ENCODE measurements at places on chromosomes 4 and X.

GRCh38 chrX:53684415-53685192 is 1.9 kb downstream of the HUWE1 start:
- DNase-seq, result no peak

DNA sequence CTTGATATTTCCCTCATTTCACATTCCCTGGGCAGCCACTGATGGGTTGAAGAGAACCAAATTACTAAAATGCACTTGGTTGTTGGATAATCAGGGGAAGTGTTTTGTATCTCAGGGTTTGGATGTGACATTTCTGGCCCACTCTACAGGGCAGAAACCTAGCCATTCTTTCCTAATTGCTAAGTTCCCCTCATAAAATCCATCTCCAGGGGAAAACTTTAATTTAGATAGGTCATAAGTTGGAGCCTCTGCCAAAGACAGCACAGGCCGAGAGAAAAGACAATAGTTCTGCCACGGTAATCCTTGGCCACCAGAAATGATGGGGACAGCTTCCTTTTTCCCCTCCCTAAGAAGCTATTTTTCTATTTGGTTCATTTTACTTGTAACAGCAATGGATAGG is 192.7 kb upstream of the C1QTNF7 start:
- DNase-seq, result no peak

DNA sequence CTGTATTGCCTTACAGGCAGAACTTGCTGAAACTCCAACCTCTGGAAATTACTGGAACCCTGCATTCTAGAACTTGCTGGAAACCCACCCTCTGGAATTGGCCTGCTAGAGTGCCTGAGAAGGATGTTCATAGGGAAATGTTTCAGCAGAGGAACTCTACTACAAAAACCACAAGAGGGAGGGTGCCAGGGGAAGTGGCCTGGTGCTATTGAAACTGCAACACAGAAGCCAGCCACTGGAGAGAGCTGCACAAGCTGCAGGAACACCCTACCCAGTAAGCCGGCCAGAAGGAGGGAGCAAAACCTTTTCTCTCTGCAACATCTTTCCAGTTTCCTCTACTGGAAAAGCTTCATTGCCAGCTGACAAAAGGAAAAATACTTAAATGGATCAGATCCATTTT is 2.5 kb upstream of the BRWD3 start:
- DNase-seq, result peak; percentile 53

DNA sequence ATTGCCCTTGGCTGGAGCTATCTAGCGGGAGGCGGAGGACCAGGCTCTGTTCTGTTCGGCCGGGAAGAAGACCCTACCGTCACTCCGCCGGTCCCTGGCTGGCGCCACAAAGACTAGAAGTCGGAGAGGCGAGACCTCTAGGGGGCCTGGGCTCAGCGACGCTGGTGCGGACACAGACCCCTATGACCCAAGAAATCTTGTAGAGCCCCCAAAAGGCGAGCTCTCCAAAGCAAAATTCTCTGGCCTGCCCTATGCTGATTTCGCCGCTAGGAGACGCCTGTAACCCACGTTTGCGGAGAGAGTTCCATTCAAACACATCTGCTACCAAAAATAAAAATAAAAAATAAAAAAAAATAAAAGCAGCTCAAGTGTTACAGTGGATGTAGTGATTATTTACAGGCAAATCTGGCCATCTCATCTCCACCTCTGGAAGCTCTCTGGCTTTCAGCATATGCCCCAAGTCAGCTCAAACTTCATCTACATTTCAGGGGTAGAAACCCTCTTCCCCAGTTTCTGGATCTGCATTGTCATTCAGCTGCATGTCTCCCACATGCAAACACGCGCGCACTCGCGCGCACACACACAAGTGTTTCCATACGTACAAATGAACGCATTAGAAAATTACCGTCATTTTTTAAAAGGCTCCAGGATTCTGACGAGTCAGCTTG is 2.4 kb upstream of the PCDH10 start:
- peak; percentile 46 for DNase-seq

DNA sequence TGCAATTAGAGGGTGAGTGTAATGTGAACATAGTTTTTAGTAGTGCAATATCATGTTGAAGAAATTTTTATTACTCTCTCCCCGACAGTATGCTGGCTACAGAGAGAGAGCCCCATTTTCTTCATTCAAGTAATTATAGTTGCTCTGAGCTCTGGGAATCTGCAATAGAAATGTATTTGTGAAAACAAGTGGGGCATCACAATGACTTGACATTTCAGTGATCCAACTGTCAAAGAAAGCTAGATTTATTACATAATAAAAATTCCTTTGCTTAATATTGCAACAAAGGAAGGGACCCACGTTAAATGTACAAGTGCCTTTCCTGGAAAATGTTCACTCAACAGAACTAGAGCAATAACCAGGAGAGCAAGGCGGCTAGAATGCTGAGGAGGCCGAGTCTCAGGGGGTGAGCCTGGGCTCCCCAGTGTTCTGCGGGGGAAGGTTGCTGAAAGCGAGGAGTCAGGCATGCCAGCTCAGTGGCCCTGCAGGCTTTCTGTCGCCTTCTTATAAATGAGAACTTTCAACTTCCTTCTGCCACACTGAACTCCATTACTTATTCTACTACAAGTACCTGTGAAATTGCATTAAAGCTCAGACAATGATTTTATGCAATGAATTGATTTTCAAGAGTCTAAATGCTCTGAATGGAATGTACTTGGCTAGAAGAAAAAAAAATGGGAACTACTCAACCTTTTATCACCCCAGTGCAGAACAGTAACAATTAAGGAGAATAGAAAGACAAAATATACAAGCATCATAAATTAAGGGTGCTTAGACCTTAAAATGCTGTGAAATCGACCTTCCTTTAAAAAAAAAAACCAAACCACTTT is 476.4 kb downstream of the AFF2 start:
- no peak for DNase-seq

GRCh38 chr4:89243733-89244252 is 63.8 kb downstream of the GPRIN3 start:
- no peak for DNase-seq

GRCh38 chrX:19734111-19734510 is 153.3 kb downstream of the SH3KBP1 start:
- no peak for DNase-seq

DNA sequence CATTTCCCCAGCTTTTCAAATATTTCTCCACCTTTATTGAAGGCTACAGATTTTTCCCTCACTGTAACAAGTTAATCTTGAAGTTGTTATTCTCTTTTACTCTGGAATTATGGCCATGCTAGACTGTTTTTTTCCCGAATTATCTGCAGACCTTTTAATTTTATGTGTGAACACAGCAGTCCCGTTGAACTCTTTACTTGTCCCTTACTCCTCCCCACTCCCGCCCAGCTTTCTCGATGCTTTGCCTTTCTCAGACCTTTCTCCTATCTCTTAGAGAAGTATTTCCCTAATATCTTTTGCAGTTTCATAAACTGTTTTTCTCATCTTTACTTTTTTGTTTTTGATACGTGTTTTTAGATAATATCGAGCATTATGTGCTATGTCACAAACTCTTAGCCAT is 776 bp downstream of the CEP44 start:
- DNase-seq, result no peak

GRCh38 chr4:42786350-42787078 is 106.0 kb upstream of the GRXCR1 start:
- DNase-seq, result no peak

DNA sequence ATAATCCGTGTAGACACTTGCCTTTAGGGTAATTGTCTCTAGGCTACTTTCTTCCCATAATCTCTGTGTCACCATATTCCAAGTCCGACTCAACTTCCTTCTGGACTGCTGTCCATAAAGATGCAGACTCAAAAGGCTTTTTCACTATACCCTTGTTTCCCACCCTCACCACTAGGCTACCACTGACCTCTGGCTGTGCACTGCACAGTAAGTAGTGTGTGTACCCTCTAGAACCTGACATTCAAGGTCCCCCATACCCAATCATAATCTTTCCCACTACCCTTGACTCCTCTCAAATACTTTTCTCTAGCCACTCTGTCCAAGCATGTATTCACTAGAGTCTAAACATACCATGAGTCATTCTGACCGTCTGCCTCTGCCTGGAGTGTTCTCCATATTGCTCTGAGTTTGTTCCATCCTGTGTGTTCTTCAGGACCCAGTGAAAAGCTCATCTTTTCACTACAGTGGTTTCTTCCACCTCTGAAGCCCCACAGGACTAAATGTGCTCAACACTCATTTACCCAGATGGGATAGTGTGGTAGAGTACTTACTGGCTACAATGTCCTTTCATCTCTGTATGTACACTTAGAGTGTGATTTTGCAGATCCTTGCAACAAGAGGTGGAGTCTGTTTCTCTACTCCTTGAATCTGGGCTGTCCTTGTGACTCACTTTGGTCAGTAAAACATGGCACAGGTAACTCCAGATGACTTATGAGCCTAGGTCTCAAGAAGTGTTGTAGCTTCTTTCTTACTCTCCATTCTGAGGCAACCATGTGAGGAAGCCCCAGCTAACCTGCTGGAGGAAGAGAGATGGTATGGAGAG is 17.4 kb downstream of the JADE3 start:
- DNase-seq, result no peak

GRCh38 chr4:142728233-142728632 is 117.9 kb downstream of the INPP4B start:
- DNase-seq, result no peak

GRCh38 chr4:126719852-126720251 is 912.9 kb upstream of the INTU start:
- no peak for DNase-seq

DNA sequence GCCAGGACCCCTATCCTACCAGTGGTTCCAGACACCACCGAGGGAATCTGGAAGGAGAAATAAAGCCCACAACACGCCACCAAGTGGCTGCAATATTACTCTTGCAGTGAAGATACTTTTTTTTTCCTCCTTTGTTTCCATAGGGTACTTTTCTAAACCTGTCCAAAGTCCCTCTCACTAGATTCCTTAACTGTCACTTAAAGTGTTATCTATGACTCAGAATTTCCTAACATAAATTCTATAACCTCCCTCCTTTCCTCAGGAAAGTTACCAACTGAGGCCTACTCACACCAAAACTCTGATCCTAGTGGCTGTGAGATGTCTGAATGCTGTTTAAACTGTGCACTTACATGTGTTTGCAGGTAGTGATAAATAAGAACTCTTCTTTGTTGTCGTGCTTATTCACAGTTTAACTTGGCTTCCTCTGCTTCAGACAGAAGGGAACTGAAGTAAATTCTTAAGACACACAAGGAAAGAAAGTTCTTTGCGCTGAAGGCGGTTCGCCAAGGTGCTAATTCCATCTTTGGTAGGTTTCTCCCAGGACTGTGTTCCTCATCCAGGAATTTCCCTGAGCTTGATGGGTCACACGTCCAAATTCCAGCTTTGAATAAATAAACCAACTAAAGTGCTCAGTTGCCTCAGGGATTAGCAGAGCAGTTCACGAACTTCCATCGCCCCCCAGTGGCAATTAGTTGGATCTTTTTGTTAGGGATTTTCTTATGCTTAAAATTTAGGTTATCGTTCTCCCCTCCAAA is 10.7 kb upstream of the HCCS start:
- DNase-seq, result no peak

GRCh38 chr4:106034220-106034619 is 138.9 kb downstream of the NPNT start:
- DNase-seq, result no peak

GRCh38 chr4:657834-658667 is 16.0 kb downstream of the ATP5ME start:
- DNase-seq, result no peak

All from MM.1S (cell line).